Bronchial epithelial cell (primary cell): ENCODE measurements at places on chromosomes 11 and 22. TPM values are rescaled to one million over a fixed set of nuclear protein-coding genes. Genes with fewer than 3 reads are reported as not detected.

DNA sequence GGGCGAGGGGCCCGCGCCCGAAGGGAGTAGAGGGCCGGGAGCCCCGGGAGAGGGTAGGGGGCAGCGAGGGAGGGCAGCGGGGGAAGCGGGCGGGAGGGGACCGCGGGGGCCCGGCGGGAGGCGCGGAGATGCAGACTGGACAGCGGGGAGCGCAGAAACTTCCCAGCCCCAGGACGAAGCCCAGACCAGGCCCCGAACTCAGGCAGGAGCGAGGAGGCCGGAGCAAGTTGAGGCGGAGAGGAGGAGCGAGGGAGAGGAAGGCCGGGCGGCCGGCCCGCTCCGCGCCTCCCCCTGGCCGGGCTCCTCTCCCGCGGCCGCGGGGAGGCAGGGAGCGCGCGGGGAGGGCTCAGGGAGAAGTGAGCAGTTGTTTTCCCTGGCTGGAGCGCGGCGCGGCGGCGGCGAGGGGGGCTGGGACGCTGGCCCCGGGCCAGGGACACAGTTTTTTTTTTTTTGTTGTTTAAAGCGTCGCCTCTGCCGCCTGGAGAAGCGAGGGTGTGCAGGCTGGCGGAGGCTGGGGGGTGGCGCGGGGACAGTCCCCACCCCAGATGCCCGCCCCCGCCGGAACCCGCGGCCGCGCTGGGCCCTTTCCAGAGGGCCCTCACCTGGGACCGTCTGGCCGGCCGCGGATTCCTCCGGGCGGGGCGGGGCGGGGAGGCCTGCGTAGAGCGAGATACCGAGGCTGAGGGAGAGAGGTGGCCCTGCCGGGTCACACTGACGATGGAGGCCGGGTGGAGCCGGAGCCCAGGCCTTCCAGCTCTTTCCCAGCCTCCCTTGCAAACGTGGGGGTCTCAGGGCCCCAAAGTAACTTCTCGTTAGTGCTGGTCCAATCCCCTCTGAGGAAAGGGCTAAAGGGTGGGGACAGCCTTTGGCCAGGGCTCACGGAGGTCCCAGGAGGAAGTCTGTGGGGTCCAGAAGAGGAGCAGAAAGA is at the start of gene LTBP3:
Gene LTBP3 (minus strand): TSS at position 358 of the 928 bp plus-strand sequence. CDS start 400 bp downstream, outside the sequence.
- DNase-seq, result no peak

SYCE3 gene
- total RNA-seq, result 0.51 and 0.79 TPM in 2 replicates

GRCh38 chr22:17785185-17786184 is 11.2 kb upstream of the BID start:
- DNase-seq, result peak; percentile 35

MIAT gene
- 0.53 and 0.64 TPM in 2 replicates for total RNA-seq

IFTAP gene
- 16.1 and 17.2 TPM in 2 replicates for total RNA-seq

DNA sequence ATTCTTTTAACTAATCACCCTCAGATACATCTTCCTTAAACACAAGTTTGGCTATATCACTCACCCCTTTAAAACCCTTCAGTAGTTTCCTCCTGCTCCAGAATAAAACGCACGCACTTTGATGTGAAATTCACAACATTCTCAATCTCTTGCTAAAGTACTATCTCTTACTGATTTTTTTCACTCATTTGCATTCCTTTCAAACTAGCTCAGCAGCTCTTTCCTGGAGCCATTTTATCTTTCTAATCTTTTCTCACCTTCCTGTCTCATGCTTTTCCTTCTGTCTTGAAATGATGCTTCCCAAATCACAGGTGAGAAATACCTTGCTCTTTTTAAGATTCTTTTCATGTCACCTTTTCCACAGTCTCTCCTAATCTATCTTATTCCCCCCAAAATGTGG is 1074.4 kb downstream of the DLG2 start:
- no peak for DNase-seq

DNA sequence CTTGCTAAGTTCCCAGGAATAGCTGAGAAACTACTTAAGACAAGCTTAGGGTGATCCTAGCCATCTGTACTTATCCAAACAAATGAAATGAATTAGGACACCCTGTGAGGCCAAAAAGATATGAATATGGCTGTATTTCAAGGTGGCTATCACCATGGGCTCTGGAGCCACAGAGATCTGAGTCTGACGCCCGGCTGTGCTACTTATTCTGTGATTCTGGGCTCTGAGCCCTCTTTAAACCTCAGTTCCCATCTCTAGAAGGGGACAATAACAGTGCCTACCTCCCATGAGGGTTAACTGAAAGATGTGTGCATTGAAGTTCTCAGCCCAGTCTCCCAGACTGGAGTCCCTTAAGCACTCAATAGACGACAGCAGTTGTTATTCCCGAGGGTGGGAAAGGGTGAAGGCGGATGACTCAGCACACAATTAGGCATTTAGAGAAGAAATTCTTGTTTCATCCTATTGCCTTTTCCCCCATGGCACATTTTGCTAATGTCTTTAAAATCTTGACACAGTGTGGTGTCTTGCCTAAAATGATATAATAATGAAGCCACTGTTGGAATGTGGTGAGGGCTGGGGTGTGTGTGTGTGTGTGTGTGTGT is 132.5 kb downstream of the ADAMTS15 start:
- peak; percentile 80 for DNase-seq

OR4D5 gene
- total RNA-seq, result not detected in 2 replicates

- peak; percentile 92 for DNase-seq
Measured at GRCh38 chr11:76788661-76789442, 5.7 kb downstream of the TSKU start.

TMPRSS4 gene
- total RNA-seq, result 42.4 and 202 TPM in 2 replicates

DNA sequence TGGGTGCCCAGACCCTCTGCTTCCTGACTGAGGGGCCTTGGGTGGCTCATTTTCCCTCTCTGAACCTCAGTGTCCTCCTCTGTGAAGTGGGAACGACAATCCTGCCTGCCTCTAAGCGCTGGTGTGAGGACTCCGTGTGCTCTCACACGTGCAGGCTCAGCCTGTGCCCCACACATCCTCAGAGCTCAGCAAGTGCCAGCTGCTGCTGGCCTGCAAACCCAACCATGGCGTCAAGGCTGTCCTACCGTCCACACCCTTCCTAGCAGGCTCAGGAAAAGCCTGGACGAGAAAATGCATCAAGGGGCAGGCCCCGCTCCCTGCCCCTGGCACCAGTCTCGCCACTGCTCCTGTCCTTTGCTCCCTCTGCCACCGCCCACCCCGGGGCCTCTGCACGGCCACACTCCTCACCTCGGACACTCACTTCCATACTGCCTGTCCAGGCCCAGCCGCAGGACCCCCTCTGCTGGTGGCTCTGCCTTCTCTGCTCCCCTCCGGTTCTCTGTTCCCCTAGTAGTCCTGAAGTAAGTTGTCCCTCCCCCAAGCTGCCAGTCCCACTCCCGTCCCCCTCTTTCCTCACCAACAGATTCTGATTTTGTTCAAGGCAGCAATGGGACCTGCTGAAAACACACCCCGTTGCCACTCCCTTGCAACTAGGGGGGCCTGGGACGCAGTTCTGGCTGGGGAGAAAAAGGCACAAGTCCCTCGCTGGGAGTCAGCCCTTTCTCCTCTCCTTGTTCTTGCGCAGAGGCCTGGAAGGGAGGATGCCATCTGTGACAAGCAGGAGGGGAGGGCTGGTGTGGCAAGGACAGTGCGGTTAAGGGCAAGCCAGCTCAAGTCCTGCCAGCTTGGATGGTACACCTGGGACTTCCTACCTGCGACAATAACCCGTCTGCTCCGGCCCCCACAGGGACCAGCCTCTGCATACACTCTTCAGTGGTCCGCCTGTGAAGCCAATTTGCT is 62.2 kb downstream of the ARFGAP3 start:
- DNase-seq, result no peak

GRCh38 chr22:24051568-24051967 is 40.5 kb downstream of the CABIN1 start:
- no peak for DNase-seq

METTL15 gene
- 11.3 and 17.0 TPM in 2 replicates for total RNA-seq

DNA sequence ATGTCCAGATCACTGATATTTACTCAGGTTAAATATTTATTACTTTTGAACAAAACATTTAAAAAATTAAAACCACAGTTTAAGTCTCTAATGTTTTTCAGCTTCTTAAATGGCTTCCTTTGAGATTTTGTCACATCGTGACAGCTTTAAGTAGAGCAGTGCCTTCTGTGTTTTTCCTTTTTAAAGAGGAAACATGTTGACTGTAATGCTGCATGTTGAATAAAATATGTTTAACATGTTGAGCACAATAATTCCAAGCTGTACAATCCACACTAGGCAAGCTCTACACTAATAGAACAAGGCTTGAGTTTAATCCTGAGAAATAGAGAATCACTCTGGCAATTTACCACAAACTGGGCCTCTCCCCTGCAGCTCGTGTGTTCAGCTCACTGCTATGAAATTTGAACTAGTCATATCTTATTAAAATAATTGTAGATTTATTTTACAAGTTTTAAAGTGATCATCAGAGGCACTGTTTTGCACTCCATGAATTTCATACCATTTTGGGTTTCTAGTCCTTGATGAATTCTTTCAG is 368.3 kb downstream of the SOX6 start:
- no peak for DNase-seq

GRCh38 chr22:49768951-49769690 is 58.6 kb downstream of the BRD1 start:
- DNase-seq, result no peak

E2F8 gene
- 0.26 TPM in 2 replicates for total RNA-seq

- no peak for DNase-seq
Measured at GRCh38 chr11:45041596-45041995, 90.9 kb upstream of the TP53I11 start.

DNA sequence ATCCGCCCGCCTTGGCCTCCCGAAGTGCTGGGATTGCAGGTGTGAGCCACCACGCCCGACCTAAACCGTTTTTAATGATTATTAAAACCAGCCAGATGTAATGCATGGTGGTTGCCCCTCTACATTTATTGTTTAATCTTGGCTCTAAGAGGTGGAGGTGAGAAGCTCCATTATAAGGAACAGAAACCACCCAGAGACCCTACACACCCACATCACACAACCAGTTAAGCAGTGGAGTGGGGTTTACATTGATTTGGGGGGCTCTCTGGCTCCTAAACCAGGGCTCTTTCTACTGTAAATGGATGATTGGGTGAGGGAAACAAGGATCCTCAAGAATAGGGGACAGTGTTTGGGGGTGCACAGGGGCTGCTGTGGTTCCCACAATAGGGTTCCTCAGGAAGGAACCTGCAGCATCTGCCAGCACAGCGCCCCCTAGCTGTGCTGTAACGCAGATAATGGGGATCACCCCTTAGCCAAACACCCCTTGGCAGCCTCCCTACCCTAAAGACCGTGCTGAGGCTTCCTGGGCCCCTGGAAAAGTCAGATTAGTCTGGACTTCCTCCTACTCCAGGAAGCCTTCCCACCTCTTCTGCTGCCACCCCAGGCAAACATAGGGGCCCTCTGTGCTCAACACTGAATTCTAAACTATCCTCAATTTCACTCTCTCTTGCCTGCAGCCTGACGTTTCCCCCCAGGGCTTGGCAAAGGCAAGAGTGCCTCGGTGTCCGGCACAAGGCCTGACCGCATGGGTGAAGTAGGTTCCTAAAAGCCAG is 2.4 kb downstream of the MPST start:
- DNase-seq, result peak; percentile 39

DNA sequence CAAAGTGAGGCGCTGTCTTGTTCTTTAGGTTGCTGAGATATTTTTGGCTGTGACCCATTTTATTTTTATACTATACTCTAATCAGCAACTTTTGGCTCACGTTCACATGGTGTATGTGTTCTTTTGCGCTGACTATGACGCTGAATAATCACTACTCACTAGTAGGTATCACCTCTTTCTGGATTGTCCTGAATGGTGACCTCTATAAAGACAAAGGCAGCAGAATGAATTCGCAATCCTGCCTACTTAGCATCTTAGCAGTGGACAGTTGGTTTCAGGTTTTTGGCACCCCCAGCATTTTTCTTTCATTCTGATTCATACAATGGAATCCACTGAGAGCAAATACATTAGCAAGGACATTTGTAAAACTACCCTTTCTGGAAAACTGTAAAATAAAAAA is 351.3 kb downstream of the JRKL start:
- DNase-seq, result no peak

KCNC1 gene
- not detected in 2 replicates for total RNA-seq

DNA sequence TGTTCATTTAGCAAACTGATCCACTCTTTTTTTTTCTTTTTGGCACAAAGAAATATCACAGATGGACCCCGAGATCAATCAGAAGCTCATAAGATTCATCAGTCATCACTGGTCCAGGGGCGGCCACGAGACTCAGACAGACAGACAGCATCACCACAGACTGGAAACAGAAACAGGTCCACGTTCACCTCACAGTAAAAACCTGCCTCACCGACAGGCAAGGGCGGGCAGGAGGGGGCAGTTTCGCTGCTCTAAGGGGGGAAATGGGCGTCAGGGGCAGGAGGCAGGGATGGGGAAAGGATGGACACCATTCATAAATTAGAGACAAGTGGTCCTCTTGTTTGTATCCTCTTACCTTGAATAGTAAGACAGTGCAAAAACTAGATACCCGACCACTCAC is 16.5 kb downstream of the CHST1 start:
- no peak for DNase-seq

GRCh38 chr11:63599211-63600122 is 14.8 kb downstream of the PLAAT3 start:
- peak; percentile 44 for DNase-seq

OR8D4 gene
- not detected in 2 replicates for total RNA-seq

TREH gene
- not detected in 2 replicates for total RNA-seq

DNA sequence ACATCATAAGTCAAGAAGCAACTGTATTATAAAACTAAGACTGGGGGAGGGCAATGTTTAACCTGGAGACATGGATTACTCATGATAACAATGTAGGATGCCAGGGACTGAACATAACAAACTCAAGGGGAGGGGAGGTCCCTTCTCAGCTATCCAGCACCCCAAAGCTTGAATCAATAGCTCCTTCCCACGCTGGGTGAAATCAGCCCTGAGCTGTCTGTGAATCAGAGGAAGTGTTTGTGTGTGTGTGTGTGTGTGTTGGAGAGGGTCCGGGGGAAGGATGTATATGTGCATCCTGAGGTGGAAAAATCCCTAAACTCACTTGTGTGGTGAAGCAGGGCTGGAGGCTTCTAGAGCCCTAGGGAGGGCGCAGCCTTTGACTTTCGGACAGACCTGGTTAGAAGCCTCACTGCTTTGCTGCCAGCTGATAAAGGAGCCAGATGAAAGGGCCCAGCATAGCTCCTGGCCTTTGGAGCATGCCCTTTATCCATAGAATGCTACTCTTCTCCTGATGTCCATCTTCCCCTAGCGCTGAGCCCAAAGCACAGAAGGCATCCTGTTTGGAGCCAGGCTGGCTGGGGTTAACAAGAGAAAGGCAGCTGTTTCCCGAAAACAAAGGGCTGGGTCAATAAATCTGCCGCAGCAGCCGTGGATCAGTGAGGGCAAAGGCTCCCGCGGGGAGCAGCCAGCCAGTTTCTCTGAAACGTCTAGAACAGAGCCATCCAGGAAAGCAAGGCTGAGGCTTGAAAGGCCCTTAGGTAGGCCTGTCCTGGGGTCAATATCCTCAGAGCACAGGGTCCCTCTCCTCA is 35.8 kb downstream of the TNKS1BP1 start:
- peak; percentile 98 for DNase-seq
